ENCODE measurements at places on chromosomes 7 and 10.
A peak's percentile ranks its signal among the peaks of the same experiment; 100 is the strongest.

DNA sequence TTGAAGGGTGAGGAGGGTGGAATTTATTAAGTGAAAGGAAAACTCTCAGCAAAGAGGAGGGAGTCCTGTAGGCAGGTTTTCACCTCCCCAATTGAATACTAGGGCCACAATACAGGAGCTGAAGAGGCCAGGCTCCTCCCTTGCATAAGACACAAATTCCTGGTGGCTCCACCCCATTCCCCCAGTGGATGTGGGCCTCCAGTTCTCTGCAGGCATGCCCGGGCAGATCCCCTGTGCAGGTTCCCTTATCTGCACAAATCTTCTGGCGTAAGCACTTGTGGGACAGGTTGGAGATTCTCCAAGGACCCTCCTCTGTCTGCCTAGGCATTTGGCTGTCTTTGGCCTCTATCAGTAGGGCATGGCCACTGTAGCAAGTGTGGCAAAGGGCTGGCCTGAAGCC lies 847.1 kb upstream of the MBL2 start:
- peak; percentile 1 for DNase-seq

- peak; percentile 12 for DNase-seq
Observed at GRCh38 chr10:46247808-46248569, 38.8 kb upstream of the ANTXRL start.

DNA sequence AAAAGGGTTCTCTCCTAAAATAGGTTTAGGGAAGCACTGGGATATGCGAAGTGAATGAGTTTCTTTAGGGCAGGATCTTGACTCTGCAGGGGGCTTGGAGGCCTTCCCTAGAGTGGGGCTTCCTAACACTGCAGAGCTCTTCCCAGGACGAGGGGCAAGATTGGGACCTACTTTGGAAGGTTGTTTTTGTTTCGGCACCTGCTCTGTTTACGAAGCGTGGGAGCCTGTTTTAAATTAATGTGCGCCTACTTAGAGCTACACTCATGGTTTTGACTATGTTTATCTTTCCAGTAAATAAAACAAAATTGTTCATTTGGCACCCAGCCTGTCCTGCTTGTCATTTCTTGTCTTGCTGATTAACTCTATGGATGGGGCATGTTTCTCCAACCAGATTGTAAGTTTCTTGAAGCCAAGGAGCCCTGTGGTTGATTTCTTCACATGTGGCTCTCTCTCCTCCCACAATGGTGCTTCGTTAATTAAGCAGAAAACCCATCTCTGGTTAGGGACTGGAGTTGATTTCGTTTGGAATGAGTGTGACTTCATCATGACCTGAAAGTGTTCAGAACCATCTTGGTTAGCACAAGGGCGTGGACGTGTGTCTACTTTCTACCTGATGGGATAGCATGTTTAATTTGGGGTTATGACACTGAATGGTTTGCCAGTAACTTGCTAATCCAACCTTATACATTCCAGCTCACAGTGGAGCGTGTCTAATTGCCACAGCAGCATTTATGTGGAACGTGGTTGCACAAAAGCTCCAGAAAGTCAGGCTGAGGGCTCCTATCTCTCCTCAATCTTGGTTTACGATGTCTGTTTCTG lies 98.1 kb downstream of the TCF7L2 start:
- DNase-seq = no peak

- DNase-seq = no peak
Observed at GRCh38 chr10:78721231-78721630, 347.5 kb upstream of the ZMIZ1 start.

Data from hematopoietic multipotent progenitor cell treated with erythropoietin and hydrocortisone succinate and interleukin-3 and kit ligand, for 4 days (in vitro differentiated cells).